ENCODE measurements at places on chromosomes 5 and 9.

GRCh38 chr5:139684881-139685749 lies 37.0 kb downstream of the CXXC5 start:
- DNase-seq = no peak

GRCh38 chr9:1005043-1005667 lies 28.7 kb downstream of the DMRT3 start:
- no peak for DNase-seq

- no peak for DNase-seq
These were observed 1.2 kb downstream of the MAP1B start for GRCh38 chr5:72108202-72109061.

DNA sequence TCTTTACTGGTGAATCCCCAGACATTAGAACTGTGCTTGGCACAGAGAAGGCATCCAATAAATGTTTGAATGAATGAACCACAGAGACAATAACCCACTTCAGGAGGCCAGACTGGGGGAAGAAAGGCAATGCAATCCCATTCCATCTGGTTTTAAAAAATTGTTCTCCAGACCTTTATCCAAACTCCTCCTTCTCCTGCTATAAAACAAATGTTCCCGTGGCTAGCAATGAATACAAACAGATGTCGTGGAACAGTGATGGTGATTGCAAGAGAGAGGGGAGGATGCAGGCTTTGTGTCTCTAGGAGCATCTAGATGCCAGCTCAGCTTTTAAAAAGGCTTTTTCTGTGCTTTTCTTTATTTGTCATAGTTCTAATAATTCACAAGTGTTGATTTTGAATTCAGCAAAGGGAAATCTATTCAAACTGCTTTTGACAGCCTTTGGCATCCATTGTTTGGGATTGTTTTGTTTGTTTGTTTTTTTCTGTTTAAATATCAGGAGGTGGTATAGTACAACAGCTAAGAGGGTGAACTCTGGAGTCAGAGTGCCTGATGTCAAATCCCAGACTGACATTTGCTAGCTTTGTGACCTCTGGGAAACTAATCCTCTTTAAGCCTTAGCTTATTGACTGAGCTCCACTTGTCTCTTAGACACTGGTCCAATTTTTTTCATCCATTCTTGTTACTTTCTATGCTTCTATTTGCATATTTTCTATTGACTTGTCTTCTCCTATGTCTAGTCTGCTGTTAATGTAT lies 59.1 kb downstream of the TNFSF15 start:
- DNase-seq = no peak

DNA sequence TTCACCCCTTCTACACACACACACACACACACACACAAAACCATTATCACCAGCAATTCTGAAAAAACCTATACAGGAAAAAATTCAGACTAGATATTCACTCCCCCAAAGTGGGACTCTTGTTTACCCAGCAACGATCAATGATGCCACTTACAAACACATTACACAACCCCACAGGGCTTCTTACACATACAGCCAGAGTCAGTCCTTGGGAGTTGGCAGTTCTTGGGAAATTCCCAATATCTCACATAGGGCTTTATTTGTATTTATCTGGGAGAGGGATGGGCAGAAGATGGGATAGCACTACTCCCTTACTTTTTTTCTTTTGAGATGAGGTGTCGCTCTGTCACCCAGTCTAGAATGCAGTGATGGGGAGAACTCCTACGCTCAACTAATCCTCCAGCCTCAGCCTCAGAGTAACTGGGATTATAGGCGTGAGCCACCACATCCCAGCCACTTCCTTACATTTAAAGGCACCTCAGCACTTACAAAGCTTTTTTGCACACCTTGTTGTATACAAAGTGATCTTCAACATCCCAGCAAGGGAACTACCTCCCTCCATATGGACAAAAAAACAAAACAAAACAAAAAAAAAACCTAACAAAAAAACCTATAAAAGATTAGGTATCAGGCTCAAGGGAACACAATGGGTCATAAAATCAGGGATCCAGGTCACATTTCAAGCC lies 168.4 kb downstream of the TSSK1B start:
- no peak for DNase-seq

- DNase-seq = no peak
These were observed 35.2 kb downstream of the OR2K2 start for GRCh38 chr9:111294691-111295451.

- no peak for DNase-seq
These were observed 14.8 kb downstream of the COL27A1 start for GRCh38 chr9:114169952-114170770.
